ENCODE measurements at places on chromosomes 4 and X. TPM values are rescaled to one million over a fixed set of nuclear protein-coding genes. Genes with fewer than 3 reads are reported as not detected.

NDNF gene
- 0.50 TPM for total RNA-seq

CT45A10 gene
- not detected for total RNA-seq

CRLF2 gene
- total RNA-seq, result not detected

BEX1 gene
- total RNA-seq, result 0.15 TPM

SPINK2 gene
- total RNA-seq, result not detected

TRIML2 gene
- not detected for total RNA-seq

GYPA gene
- not detected for total RNA-seq

ENPEP gene
- total RNA-seq, result 0.33 TPM

AWAT2 gene
- not detected for total RNA-seq

FAM53A gene
- 2.3 TPM for total RNA-seq

HELT gene
- not detected for total RNA-seq
